ENCODE measurements at places on chromosomes 7 and 10.

- no peak for DNase-seq
Observed at GRCh38 chr10:33142295-33142694, 184.3 kb upstream of the ITGB1 start.

DNA sequence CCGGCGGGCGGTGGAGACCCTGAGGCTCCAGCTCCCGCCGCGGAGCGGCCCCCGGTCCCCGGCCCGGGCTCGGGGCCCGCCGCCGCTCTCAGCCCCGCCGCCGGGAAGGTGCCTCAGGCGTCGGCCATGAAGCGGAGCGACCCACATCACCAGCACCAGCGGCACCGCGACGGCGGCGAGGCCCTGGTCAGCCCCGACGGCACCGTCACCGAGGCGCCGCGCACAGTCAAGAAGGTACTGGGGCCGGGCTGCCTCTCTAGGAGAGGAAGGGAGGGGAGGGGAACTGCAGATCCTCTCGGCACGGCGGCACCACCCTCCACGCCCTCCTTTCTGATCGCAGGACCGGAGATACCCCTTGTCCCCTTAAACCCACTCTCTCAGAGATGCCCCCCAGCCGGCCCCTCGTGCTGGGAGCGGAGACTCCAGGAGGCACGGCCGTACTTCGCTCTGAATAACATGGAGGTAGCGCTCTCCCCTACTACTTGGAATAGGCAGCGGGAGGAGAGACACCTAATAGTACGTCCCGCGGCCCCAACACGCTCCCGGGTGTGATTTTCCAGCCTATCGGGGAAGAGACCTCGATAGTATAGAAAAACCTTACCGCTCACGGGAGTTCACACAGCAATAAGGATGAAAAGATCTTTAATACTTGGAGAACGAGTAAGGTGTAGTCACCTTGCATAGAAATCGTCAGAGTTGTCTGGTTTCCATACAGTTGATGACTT, 538 bp downstream of the AHCYL2 start:
- DNase-seq, result no peak

DNA sequence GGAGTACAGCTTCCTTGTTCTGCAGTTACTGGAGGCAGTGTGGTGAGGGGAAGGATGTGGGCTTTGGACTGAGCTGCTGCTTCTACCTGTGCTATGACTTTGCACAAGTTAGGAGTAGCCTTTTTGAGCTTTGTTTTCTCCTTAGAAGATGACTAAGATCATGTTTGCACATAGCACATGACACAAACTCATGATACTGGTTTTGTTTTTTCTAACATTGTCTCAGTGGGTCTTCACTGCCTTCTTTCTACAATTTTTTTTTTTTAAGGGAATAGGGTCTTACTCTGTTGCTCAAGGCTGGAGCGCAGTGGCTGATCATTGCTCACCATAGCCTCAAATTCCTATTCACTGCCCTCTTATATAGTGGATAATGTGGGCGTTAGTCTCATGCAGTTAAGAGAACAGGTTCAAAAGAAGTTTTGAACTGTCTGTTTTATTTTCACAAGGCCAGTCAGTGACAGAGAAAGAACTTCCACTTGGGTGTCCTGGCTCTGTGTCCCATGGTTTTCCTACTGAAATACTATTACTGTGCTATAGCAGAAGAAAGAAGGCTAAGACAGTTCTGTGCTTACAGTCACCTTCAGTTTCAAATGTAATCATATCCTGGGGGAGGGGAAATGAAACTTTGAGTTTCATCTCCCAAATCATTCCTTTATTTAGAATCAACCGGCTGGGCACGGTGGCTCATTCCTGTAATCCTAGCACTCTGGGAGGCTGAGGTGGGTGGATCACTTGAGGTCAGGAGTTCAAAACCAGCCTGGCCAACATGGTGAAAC, 72.0 kb downstream of the KAT6B start:
- no peak for DNase-seq

DNA sequence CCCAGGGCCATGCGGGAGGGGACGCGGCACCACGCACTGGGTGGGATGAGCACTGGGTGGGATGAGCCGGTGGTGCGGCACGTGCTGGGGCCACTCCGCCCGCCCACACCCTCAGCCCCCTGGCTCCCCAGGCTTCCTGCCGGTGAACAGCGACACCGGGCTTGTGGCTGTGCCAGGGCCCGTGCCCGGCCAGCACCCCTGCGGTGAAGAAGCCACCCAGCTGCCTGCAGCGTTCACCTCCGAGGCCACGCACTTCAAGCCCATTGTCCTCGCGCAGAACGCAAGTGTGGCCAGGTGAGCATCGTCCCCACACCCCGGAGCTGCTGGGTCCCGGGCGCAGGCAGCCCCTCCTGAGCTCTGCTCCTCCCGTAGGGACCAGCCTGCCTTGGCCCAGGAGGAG, 31.8 kb upstream of the UTF1 start:
- no peak for DNase-seq

- no peak for DNase-seq
Observed at GRCh38 chr10:130078120-130078519, 32.5 kb downstream of the C10orf143 start.

GRCh38 chr10:114328874-114329273, 75.4 kb downstream of the AFAP1L2 start:
- no peak for DNase-seq

DNA sequence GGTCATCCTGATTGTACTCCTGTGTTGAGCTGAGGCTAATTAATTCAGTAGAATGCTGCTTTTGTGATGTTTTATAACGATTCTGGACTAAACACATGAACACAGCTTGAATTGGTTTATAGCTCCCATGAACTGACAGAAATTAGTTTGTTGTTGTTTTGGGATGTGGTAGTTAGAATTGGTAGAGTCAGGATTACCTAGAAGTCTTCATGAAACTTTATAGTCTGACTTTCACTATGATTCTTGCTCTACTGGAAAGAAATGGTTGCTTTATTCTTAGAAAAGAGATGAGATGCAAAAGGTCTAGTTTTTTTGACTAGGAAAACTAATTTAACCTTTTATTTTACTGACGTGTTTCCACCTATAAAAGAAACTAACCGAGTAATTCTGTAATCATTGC, 23.4 kb upstream of the TRUB1 start:
- no peak for DNase-seq

DNA sequence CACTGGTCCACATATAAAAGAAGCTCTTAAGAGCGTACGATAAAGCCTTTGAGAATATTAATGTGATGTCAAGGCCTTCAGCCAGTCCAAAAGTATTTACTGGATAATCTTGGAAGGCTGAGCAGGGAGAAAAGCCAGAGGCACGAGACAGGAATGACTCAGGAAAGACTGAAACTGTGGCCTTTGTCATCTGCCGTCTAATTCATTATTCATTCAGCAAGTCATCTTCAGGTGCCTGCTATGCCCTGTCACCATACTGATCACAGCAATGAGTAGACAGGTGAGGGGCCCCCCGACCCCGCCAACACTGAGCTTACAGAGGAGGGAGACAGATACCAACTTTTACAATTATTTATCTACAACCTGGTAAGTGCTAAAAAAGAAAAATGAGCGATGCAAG, 78.9 kb downstream of the VOPP1 start:
- DNase-seq, result no peak

DNA sequence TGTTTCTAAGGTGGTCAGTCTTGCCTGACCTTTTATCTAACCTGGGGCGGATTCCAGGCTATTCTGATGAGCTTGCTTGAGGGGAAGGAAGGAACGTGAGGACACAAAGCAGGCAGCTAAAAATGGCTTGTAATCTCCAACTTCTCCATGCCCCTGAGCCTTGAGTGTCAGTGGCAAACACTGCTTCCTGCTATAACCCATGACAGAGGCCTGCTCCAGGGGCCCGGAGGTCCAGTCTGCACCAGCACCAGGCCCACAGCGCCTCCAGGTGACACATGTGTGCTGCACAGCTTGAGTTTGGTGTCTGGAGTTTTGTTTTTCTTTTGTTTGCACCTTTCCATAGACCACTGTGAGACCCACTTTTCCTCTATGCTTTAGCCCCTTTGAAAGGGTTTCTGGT, 207.9 kb downstream of the PAXIP1 start:
- DNase-seq, result no peak

GRCh38 chr7:116683786-116684185, 11.8 kb downstream of the MET start:
- no peak for DNase-seq

DNA sequence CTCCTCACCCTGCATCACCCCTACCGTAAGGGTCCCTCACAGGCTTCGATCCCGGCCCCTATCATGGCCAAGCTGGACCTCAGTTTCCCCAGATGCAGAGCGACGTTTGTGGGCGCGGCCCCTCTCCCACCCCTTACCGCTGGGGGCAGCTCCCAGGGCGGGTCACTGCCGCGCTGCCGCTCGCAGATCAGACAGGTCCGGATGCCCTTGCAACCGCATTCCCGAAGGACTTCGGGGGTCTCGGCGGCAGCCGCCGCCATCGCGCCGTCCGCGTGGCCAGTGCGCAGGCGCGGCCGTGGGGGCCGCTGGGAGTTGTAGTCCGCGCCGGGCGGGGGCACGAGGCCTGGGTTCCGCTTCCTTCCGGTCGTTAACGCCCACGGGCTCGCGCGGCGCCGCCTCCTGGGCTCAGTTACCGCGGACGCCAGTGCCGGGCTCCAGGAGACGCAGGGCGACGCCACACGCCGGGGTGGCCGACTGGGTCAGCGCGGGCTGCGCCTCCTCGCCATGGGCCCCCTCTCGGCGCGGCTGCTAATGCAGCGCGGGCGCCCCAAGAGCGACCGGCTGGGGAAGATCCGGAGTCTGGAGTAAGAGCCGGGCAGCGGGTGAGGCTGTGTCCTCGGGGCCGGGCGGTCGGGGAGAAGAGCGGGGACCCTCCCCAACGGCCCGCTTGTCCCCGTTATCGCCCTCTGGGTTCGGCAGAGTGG, at the start of the genes ALKBH4 and LRWD1:
Gene ALKBH4, minus strand, starts transcription at position 287 of the 704 bp plus-strand sequence. Its CDS starts 27 bp downstream, at position 260.
Gene LRWD1, plus strand, starts transcription at position 408 of the 704 bp plus-strand sequence. Its CDS starts 97 bp downstream, at position 505.
- peak; percentile 82 for DNase-seq

GRCh38 chr7:102286237-102287110, at the start of gene SH2B2:
TSS of gene SH2B2 (plus strand) at chr7:102286868. CDS start at chr7:102300551, 13,683 bp downstream.
- DNase-seq, result peak; percentile 28

DNA sequence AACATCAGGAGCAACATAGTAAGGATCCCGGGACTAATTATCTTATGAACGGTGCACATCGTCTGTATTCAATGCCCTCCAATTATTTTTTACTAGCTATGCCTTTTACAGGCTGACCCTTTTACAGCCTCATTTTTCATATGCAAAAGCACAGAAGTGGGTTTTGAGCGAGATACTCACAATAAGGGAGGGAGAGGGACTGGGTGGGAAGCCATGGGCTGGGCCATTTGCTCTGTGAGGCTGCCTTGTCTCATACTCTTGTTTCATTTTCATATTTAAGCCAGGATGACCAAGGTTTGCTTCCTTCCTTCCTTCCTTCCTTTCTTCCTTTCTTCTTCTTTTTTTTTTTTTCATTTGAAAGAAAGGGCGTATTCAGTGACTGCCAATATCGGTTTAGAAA, 259.3 kb downstream of the TRIL start:
- DNase-seq, result no peak

DNA sequence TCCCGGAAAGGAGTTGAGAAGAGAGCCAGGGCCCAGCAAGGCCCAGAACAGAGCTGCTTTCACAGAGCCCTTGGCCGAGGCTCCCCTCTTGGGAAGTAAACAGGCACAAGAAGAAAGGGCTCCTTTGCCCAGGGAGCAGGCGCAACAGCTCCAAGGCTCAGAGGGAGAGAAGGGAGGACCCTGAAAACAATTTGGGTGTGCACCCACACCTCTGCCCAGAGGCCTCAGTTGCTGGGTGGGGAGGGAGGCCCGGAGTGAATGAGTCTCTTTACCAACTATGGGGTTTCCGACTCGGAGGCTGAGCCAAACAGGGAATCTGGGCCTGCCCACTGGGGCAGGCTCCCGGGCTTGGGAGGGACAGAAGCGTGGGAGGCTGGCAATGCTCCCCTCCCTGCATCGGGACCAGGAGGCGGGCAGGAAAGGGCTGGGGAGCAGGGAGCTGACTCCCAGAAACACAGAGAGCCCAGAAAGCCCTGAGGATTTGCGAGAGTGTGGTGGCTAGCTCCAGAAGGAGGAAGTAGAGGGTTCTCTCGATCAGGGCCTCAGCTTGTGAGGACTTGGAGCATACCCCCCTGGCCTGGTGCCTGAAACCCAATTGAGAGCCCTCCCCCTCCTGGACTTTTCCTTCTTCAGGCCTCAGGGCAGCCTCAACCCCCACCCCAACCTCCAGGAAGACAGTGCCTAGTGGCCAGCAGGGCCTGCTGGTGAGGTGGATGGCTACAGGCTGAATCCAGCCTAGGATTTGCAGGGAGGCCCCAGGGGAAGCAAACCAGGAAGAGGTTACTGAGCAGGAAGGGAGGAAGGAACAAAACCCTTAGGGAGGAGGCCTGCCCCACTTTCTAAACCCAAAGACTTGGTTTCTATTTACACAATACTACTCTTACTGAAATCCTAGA, 6.2 kb downstream of the C10orf105 start:
- peak; percentile 93 for DNase-seq

GRCh38 chr7:45978010-45978681, 57.1 kb upstream of the IGFBP3 start:
- peak; percentile 90 for DNase-seq

DNA sequence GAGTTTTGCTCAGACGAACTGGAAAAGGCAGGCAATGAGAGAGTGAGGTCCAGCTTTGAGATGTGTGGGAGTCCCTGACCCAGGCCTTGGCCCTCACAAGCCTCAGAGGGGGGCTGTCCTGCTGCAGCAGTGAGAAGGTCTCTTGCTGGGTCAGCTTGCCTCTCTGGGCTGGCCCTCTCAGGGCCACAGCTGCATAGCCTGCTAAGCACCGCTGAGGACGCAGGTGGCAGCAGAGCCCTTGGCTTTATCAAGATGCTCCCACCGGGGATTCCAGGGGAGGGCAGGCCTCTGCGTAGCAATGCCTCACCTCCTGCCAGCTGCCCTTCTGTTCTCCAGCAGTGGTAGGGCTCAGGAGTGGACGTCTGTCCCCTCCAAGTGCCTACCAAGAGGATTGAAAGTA, 128.7 kb downstream of the COBL start:
- no peak for DNase-seq

DNA sequence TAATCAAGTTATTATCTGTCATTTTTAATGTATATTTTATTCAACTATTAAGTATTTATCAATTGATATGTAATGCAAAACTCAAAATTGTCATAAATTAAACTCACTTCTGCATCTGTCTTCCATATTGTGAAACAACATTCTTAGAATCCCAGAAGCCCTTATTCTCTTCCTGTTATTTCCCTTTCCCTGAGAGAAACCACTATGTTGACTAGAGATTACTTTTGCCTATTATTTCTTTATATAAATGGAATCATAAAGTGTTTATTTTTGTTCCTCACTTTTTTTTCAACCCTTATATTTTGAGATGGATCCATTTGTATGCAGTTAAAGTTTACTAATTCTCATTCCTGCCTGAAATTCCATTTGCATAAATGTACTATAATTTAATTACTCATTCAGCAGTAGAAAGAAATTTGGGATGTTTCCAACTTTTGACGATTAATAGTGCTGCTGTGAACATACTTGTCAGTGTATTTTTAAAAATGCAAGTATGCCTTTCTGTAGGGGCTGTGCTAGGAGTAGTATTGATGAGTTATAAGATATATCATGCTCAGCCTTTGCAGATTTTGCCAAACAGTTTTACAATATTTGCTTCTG, 211.2 kb downstream of the SEMA3D start:
- DNase-seq, result no peak

GRCh38 chr7:108132551-108133265, 2.5 kb upstream of the LAMB4 start:
- no peak for DNase-seq
